ENCODE measurements at places on chromosomes 6 and 20. TPM values are rescaled to one million over a fixed set of nuclear protein-coding genes. Genes with fewer than 3 reads are reported as not detected.

- peak; percentile 77 for DNase-seq
Observed at GRCh38 chr6:127266178-127266891, at the start of gene RNF146. TSS of gene RNF146 (plus strand) at chr6:127266864. CDS start at chr6:127280339, 13,475 bp downstream.

GRCh38 chr6:141922898-141923297 lies 209.8 kb upstream of the GJE1 start:
- DNase-seq = no peak

GRCh38 chr6:166938150-166938549 lies 18.2 kb downstream of the RNASET2 start:
- no peak for DNase-seq

DNA sequence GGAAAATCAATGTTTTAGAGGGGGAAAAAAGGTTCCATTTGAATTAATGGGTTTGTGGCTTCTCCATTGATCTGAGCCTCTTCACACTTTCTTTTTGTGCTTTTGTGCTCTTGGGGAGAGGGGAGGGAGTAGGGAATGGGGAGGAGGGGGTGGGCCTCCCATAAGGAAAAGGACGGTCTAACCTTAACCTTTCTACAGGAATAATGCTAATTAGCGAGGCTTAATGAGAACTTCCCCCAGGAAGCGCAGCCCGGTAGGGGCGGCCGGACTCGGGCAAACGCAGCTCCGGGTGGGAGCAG lies 103.0 kb downstream of the NOL4L start:
- no peak for DNase-seq

GRCh38 chr6:144378437-144378836 lies 93.3 kb downstream of the UTRN start:
- DNase-seq = no peak

- DNase-seq = no peak
Observed at GRCh38 chr20:25338112-25339023, 52.3 kb downstream of the ABHD12 start.

- DNase-seq = peak; percentile 73
Observed at GRCh38 chr6:111758608-111759329, 114.5 kb downstream of the FYN start.

Gene MAFB
- total RNA-seq = 2.2 TPM

Gene C20orf204
- total RNA-seq = 4.1 TPM

Gene TGM3
- not detected for total RNA-seq

Gene SIM1
- total RNA-seq = not detected

Gene CENPB
- 56.7 TPM for total RNA-seq
